ENCODE measurements at places on chromosomes 2 and 18.

DNA sequence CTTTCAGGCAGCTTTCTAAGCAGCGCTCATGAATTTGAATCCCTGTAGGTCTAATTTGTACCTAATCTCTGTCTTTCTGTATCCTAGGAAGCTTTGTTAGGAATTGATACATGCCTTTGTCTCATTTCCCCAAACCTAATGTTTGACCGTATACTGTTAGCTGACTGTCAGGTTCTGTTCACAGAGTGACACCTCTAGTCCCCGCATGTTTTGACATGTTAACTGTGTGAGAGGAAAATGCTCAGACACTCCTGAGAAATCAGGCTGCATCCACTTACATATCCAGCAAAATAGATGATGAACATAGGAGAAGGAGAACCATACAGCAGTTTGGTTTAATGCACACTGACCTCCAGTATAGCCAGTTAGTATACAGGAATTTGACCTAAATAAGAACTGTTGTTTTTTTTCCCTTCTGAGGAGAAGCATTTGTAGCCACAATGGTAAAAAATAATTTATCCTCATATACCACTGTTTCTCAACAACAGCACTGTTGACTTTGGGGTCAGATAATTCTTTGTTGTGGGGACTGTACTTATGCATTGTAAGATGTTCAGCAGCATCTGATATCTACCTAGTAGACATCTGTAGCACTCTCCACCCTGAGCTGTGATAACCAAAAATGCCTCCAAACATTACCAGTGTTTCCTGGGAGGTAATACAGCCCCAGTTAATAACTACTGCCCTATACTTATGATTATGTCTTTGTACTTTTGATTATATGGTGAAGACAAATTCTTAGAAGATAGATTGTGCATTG is 130.9 kb downstream of the NCOA1 start:
- no peak for DNase-seq

DNA sequence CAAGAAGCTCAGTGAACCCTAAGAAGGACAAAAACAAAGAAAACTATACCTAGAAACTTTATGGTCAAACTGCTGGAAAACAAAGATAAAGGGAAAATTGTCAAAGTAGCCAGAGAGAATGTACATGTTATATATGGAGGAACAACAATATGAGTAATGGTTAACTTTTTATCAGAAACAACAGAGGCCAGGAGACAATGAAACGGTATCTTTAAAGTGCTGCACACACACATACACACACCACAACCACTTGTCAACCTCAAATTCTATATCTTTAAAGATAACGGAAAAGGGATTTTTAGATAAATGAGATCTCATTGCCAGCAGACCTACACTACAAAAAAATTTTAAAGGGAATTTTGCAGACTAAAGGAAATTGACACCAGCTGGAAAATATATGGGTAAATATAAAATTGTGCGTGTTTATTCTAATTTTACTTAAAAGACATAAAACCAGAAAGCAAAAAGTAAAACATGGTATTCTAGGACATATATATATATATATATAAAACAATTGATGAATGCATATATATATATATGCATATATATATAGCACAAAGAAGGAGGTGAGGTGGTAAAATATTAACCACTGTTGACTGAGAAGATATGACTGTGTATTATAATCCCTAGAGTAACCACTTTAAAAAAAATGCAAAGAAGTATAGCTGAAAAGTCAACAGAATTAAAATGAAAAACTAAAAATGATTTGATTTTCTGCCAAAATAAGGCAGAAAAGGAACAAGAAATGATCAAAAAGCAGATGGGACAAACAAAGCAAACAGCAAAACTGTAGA is 172.0 kb downstream of the SRBD1 start:
- DNase-seq: no peak

DNA sequence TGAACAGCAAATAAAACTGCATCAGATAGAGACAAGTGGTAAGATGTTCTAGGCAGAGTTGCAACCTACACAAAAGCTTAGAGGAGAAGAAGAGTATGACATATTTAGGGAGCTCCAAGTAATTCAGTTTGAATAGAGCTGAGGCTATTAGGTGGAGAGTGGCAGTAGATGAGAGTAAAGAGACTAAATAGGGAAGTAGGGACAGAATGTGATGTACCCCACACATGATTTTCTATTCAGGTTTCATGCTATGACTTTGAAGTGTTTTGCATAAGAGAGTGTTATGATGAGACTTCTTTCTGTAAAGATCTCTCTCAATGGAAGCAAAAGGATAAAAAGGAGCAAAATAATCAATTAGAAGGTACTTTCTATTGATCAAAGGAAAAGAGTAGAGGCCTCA is 206.8 kb upstream of the ERBB4 start:
- no peak for DNase-seq

GRCh38 chr2:74385396-74385795 is 5.3 kb upstream of the DCTN1 start:
- DNase-seq: no peak

DNA sequence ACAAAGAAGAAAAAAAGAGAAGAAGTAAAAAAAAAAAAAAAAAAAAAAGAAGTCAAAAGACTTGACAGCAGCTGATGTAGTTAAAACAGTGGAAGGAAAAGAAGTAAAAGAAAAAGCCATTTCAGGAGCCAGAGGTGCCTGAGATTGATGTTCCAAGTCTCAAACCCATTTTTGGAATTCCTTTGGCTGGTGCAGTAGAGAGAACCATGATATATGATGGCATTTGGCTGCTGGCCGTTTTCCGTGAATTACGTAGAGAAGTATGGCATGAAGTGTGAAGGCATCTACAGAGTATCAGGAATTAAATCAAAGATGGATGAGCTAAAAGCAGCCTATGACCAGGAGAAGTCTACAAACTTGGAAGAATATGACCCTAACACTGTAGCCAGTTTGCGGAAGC is 7.6 kb upstream of the CHST10 start:
- DNase-seq: no peak

DNA sequence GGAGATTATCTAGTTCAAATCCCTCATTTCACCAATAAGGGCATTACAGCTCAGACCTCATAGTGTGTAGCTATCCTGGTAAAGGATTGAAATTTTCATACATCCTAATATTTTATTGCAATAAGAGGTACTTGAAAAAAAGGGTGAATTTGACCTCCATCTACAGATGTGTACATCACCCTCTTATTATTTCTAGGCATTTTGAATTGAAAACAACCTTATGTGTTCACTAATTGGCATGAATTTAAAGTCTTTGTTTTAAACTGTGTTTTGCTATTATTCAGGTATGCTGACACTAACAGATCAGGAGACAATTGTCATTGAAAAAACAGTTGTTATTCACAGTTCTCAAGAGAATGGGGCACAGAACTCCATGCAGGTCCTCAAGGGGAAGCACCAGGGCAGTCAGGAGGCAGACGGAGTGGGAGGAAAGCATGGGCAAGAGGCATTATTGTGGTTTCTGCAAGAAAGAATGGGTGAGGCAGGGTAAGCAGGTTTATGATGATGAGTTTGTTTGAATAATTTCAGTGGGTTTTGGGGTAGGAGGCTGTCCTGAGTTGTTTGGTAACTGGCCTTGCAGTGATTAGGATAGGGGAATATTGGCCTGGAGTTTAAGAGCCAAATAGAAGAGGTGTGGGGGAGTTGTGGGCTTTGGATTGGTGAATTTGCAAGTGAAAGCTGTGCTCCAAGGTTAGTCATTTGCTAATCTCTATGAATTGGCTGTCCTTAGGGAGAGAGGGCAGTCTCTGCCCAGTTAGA is 194.6 kb downstream of the GPD2 start:
- DNase-seq: peak; percentile 80

- no peak for DNase-seq
Observed at GRCh38 chr18:49238433-49239042, 221.9 kb downstream of the DYM start.

GRCh38 chr2:9234680-9235146 is 28.1 kb downstream of the ASAP2 start:
- no peak for DNase-seq

DNA sequence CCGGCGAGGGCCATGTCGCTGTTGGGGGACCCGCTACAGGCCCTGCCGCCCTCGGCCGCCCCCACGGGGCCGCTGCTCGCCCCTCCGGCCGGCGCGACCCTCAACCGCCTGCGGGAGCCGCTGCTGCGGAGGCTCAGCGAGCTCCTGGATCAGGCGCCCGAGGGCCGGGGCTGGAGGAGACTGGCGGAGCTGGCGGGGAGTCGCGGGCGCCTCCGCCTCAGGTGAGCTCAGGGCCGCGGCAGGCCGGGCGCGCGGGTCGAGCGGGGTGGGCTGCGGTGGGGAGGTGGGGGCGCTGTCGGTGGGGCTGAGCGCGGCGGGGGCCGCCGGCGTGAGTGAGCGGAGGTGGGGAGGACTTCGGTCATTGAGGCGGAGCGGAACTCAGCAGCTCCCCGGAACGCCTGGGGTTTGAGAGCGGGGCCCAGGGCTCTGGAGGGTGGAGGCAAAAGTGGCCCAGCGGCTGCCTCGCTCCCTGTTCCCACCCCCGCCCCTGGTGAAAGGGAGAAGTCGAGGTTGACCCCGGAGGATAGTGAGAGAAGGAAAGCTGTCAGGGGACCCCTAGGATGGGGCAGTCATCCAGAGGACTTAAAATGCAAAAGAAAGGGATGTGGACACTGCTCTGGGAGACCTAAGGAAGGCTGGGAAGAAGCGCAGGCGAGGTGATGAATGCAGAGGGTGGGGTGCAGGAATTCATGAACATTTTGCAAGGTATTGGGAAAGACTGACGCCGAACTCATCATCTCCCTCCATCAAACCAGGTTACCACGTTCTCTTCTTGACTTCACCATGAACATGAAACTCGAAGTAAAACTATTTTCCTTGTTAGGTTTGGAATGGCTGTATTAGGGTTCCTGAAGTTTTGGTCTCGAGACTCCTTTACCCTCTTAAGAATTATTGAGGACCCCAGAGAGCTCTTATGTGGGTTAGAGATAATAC is 633 bp downstream of the MALT1 start:
- no peak for DNase-seq

DNA sequence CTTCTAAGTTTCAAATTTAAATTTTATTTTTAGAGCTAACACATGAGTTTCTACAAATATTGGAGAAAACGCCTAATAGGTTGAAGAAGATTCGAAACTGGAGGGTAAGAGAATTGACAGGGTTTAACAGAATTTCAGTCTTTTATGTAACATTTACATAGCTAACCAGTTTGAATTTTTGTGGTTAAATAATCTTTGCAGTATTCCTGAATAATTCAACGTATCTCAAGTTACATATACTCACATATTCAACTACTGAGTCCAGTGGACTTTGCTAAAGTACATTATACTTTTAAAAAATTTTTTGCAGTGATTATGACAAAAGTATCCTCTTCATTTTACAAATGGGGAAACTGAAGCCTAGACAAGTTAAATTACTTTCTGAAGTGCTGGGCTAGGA is 34.0 kb downstream of the CCNT2 start:
- DNase-seq: no peak

DNA sequence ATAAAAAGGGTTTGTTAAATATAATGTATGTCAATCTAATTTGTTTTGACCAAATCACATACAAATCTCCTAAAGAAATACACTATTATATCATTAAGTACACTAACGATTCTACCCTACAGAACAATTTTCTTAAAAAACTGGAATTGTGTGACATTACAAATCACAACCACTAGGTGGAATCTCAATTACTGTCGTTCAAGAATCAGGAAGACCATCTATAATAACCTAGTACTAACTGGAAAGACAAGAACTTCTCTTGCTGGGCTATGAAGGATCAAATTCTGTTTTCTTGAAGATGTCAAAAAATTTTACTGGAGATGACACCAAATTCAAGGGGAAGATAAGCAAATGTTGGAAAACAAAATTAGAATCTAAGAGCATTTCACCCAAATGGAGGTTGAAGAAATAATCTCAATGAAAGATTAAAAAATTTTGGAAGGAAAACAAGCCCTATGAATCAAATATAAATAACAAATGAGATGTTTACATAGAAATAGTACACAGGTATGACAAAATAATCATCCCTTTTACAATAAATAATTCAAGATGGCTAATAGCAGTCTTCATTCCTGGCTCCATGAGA is 110.9 kb downstream of the STK39 start:
- no peak for DNase-seq

DNA sequence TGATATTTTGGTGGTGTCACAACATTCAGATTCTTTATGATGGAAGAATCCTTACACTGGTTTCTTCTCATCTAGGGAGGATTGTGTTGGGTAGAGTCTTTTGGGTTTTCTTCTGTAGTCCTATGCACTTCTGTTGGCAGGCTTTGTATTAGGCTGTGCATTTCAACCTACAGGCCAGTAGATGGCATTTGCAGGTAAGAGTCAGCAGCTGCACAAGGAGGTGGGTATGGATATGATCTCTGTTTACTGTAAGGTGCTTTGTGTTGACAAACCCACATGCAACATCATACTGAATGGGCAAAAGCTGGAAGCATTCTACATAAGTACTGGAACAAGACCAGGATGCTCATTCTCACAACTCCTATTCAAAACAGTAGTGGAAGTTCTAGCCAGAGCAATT is 656.8 kb downstream of the METTL4 start:
- peak; percentile 65 for DNase-seq

DNA sequence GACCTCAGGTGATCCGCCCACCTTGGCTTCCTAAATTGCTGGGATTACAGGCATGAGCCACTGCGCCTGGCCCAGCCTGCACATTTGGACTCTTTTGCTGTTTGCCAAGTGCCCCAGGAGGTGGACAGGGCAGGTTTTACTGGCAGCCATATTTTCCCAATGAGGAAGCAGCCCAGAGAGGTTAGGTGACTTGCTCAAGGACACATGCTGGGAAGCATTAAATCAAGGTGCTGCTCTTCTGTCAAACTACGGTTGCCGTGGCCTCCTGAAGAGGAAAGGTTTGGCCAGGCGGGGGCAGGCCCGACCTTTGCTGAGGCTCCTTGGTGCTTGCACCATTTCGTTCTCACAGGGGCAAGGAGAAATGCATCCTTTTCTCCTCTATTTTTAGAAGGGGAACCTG is 44.0 kb downstream of the DNMT3A start:
- peak; percentile 78 for DNase-seq

GRCh38 chr2:175027755-175028154 is 22.6 kb upstream of the CHN1 start:
- DNase-seq: no peak

GRCh38 chr2:213150315-213151097 is 906 bp downstream of the IKZF2 start:
- peak; percentile 48 for DNase-seq

DNA sequence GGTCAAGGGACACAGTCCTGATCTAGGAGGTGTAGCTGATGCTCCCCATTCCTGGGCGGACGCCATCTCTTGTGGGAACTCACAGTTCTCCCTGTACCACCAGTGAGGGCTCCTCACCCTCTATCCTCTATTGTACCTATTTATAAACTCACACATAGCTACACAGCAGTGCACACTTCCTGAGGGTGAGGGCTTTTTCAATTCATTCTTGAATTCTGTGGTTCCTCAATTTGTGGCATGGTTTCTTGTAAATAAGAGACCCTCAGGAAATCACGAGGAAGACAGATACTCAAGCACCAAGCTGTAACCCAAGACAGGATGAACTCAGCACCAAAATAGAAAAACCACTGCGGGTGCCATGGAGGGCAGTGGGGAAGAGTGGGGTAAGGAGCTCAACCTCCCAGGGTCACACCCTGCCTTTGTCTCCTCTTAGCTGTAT is 245.9 kb upstream of the PXDN start:
- no peak for DNase-seq

- no peak for DNase-seq
Observed at GRCh38 chr2:68762665-68763064, 28.1 kb downstream of the ARHGAP25 start.
